ENCODE measurements at places on chromosomes 1 and 21. TPM values are rescaled to one million over a fixed set of nuclear protein-coding genes. Genes with fewer than 3 reads are reported as not detected.

Gene GUCA2A
- not detected for total RNA-seq

DNA sequence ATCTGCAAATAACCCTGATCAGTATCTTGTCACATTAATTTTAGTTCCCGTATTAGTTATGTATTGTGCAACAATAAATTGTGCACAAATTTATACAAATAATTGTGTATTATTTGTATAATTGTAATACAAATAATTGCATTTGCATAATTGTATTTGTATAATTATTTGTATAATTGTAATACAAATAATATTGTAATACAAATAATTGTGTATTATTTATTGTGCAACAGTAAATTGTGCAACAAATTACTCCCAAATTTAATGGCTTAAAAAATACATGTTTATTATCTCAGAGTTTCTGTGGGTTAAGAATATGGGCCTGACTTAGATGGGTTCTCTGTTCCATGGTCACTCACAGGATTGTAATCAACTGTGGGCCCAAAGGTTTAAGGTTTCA is 86.2 kb upstream of the SAMSN1 start:
- no peak overlapping the region for H3K4me3 ChIP-seq
- H3K27me3 ChIP-seq: no peaks in the 10 kb centered on the region
- no peaks in the 10 kb centered on the region for H3K36me3 ChIP-seq
- no peak for DNase-seq

- no peak overlapping the region for H3K4me3 ChIP-seq
- no peaks in the 10 kb centered on the region for H3K27me3 ChIP-seq
- no peak for DNase-seq
- no peaks in the 10 kb centered on the region for H3K4me1 ChIP-seq
Observed at GRCh38 chr21:27759820-27760219, 792.9 kb upstream of the ADAMTS5 start.

- DNase-seq: no peak
- H3K27me3 ChIP-seq: no peaks in the 10 kb centered on the region
- H3K4me3 ChIP-seq: no peak overlapping the region
- no peak overlapping the region for H3K27ac ChIP-seq
- H3K4me1 ChIP-seq: no peaks in the 10 kb centered on the region
Observed at GRCh38 chr1:89719502-89720306, 86.8 kb downstream of the LRRC8C start.

- H3K4me1 ChIP-seq: no peaks in the 10 kb centered on the region
- no peak overlapping the region for H3K4me3 ChIP-seq
- no peaks in the 10 kb centered on the region for H3K36me3 ChIP-seq
Observed at GRCh38 chr1:115144176-115144575, 54.9 kb upstream of the TSPAN2 start.

Measured in body of pancreas (tissue), 4 donors.